Stimulated activated CD8-positive, alpha-beta memory T cell treated with anti-CD3 and anti-CD28 coated beads, Interleukin-15, amount 100 ng/mL, for 48 hours (primary cell): ENCODE measurements at places on chromosomes 13 and 19.

DNA sequence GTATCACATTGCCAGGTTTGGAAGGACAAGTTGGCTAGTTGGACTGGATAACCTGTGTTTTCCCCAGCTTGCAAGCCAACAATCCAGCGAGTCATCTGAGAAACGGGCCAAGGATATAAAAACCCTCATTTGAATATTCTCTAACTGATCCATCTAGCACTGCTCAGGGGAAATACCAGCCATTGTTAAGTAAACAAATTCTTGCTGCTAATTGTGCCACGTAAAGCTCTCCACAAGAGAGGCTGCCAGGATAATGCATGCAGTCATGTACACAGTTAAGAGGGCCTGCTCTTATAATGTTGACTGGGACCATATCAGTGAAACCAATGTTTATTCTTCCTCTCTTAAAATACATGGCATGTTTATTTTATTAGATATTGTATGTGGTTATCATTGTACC lies 663.2 kb upstream of the SGCG start:
- no peak for DNase-seq

- no peak for DNase-seq
Measured at GRCh38 chr19:1270213-1270853, 1.2 kb downstream of the CIRBP start.

GRCh38 chr19:49271080-49271753 lies 53.8 kb downstream of the SLC6A16 start:
- no peak for DNase-seq

DNA sequence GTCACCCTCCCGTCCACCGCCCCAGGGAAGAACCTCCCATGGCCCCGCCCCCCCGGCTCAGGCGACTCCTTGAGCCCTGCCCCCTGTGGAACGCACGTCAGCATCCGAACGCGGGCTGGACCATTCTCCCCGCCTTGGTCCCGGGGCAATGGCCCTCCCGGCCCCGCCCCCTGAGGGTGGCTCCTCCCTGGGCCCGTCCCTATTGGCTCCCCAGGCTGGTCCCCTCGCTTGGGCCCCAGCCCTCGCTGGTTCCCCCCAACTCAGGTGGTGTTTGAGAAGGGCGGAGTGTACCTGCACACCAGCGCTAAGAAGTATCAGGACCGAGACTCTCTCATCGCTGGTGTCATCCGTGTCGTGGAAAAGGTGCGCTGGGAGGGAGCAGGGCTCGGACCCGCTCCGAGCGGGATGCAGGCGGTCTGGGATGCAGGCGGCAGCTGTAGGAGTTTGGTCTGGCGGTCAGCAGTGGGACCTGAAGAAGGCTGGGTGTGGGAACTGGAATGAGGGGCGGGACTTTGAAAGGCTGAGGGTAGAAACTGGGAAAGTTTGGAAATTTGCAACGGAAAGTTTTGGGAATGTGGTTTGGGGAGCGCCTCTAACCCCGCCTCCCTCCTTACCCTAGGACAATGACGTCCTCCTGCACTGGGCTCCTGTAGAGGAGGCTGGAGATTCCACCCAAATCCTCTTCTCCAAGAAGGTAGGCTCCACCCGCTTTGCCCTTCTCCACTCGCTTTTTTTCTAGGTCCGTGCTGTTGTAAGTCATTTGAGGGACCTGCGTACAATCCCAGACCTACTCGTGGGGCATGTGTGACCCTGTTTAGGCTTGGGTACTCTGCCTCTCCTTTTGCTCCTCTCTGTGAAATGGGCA lies 609 bp downstream of the TBC1D17 start:
- peak; percentile 99 for DNase-seq

DNA sequence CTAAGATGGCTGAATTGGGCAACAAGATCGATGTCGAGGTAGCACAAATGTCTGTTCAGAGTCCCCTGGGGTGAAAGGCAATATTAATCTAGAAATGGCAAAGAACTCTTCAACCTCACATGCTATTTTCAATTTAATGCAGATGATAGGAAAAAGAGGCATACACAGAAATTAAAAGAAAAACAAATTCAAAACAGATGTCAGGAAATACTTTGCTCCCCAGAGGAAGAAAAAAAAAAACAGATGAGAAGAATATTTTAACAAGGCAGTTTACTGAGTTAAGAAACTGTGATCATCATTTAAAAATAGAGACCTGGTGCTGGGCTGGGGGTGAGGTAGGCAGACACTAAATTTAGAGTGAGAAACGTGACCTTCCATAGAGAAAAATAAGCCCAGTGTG lies 421.9 kb upstream of the ARGLU1 start:
- DNase-seq = no peak

DNA sequence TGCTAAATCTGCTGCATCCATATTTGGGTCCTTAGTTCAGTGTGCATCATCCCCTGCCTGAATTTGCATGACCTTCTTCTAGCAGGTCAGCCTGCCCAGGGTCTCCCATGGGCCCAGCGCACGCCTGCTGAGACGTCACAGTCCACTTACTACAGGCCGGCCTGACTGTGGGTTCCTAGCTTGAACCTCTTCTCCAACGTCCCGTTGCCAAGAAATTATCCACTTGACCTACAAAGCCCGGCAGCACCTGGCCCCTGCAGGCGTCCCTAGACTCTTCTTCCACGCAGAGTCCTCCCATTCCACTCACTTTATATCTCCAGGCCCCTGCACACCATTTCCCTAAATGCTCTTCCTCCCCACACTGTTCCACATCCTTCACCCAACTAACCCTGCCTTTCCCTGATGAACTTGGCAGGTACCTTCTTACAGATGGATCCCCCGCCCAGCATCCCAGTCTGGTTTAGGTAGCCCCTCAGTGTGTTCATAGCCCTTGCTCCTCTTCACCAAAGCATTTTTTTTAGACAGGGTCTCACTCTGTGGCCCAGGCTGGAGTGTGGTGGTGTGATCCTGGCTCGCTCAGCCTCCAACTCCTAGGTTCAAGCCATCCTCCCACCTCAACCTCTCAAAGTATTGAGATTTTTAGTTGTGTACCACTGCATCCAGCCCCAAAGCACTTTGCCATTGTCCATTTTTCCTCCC lies 155.0 kb upstream of the SOX1 start:
- DNase-seq = no peak
